ENCODE measurements at places on chromosomes 3 and 15.

- no peak for DNase-seq
These were observed 110.1 kb upstream of the TGFBR2 start for GRCh38 chr3:30496066-30496966.

GRCh38 chr3:36175113-36175812 lies 205.0 kb upstream of the STAC start:
- DNase-seq = no peak

DNA sequence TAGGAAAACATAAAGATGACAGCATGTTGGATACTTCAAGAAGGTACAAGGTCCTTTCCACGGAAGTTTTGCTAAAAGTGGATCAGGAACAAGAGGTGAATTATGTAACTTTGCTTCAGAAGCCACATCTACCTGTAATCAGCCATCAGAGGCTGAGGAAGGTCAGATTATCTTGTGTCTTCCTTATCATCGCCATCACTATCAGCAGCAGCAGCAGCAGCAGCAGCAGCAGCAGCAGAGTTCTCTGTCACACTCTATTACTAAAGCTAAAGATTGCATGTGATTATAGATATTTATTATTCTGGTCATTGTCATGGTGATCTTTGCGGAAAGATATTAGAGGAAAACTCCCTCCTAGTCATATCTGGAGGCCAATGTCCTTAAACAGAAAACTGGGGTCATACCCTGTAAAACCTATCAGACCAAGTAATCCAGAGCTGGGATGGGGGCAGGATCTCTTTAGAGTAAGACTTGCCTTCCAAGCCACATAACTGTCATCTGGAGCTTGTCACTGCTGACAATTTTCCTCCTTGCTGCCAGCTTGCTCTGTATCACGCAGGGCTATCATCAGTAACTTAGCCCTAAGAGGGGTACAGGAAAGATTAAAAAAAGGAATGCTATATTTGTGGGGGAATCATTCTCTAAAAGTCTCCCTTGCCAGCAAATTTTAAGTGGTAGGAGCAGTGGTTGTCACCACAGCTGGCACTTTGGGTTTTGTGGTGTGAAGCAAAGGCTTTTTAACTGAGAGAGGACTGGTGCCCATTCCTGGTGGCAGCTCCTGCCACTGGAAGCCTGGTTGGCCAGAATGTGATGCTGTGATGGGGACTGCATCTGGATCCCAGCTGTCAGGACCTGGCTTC lies 130.9 kb upstream of the RASGRP1 start:
- DNase-seq = no peak

DNA sequence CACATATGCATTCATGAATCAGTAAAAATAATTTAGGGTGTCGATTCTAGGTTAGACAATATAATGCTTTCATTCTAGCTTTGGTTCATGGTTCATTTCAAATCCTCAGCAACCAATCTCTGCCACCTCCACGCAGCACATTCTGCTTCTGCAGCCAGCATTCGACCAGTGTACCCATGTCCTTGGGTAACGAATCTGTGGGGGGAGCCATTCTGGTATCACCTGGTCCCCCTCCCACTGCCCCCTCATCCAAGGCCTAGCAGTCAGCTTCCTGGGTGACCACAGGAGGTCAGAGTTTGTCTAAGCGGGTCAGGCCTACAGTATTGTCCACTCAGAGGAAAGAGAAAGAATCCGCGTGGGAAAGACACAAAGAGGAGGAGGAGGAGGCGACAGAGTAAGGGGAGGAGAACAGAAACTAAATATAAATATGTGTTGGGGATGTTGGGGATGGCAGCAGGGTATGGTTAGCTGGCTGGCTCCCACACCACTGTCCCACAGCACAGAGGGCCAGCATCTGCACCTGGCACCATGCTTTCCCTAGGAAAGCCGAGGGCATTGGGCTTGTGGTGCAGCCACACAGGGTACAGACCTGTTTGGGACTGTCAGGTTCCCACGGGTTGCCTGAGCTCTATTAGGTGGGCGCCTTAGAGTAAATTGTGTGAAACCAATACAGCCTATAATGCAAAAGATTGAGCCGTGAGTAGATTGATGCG lies 12.1 kb downstream of the PAK6 start:
- no peak for DNase-seq

DNA sequence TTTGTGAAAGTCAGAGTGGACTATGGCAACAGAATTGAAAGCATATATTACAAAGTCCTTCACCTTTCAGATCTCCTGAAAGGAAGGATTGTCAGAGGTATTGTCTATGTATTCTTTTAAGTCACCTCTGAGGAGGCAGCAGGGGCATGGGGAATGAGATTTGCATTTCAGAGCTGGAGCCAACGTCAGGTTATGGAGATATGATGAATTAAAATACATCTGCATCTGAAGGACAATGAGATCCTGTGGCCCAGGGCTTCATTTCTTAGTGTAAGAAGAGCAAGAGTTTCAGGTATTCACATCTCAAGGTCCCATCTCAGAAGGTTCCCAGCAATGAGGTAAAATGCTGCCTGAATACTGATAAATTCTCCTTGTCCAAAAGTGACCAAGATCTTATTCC lies 695.8 kb downstream of the TUSC7 start:
- no peak for DNase-seq

DNA sequence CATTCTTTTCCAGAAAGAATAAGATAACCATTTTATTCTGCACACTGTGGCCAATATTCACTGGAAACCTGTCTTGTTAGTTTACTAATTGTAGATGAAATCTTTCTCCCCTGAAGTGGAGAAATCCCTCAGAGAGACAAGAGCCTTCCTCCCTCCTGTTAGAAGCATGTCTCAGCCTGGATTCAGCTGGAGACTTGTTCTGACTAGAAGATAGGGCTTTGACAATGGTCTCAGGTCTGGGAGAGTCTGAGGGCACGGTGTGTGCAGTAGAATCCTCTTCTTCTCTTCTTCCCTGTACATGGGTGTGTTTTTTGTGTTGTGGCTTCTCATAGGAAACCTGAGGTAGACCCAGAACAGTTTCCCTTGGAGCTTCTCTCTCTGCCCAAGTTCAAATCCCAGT lies 19.9 kb downstream of the CCK start:
- DNase-seq = no peak

DNA sequence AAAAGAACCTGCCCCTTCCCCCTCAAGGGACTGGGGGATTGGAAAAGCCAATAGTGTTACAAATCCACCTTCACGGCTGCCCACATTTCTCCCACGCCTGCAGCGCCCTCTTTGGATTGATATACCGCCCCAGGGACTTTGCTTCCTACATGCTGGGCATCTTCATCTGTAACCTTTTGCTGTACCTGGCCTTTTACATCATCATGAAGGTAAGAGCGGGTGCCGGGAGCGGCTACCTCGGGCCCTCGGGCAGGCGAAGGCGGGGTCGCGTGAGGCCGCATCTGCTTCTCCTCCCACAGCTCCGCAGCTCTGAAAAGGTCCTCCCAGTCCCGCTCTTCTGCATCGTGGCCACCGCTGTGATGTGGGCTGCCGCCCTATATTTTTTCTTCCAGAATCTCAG lies 73.1 kb downstream of the USF3 start:
- DNase-seq = no peak

DNA sequence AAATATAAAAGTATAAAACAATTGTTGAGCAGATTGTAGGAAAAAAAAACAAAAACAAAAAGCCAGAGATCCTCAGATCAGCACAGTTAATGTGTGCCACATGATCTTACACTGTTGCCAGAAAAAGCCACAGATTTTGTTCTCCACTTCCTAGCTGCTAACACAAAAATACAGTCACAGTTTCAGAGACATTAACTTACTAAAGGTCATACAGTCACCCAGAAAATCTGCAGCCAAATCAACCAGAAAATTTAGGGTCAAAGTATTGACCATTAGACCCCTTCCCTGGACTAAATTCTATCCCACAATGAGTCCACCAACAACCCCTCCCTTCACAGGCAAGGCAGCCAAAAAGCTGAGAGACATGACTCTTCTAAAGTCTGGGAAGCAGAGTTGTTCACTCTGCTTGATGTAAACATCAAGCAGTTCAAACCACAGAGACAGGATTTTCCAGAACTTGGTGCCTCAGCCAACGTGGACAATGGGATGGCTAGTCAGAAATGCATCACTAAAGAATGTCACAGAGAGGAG lies 59.1 kb downstream of the SST start:
- no peak for DNase-seq

- no peak for DNase-seq
These were observed 118.3 kb upstream of the FOXB1 start for GRCh38 chr15:59885832-59886231.

- DNase-seq = no peak
These were observed 24.1 kb upstream of the SACM1L start for GRCh38 chr3:45665101-45665572.

DNA sequence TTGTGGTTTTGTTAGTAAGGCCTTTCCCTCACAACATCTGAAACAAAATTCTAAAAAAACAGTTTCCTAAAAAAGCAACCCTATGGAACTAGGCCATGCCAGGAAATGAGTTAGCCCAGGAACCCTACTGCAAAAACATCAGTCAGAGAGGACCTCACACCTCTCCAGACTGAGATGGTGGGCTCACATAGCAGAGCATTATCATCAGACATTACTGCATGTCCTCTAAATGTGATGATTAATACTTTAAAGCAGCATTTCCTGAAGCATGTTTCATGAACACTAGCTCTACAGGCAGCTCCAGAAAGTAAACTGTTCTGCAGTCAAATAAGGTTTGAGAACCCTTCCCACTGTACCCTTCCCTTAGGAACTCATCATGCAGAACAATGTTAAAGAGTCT lies 232.3 kb upstream of the MRPL3 start:
- no peak for DNase-seq

GRCh38 chr15:99485992-99486370 lies 79.8 kb upstream of the MEF2A start:
- DNase-seq = no peak

DNA sequence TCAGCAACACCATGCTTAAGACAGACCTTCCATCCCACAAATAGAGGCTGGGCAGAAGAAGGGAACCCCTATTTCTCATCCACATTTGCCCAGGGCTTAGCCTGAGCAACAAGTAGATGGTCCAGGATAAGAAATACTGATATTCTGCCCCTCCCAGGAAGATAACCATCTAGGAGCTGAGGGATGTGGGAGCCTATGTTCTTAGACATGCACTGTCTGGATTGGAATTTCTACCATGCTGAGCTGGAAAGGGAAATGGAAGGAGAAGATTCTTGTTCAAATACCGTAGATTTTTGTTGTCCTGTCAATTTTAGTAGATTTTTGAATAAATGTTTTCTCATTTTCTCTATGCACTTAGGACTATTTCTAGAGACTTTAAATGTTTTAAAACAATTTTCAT lies 450.7 kb upstream of the SEMA6D start:
- DNase-seq = no peak

GRCh38 chr15:24696842-24697241 lies 21.3 kb downstream of the NPAP1 start:
- no peak for DNase-seq

Measured in SIG-M5 (cell line).